ENCODE measurements at places on chromosomes 5 and 9.

GRCh38 chr5:14849516-14850294 lies 21.9 kb downstream of the ANKH start:
- DNase-seq, result no peak

- peak; percentile 13 for DNase-seq
Observed at GRCh38 chr5:140044041-140044440, 942 bp upstream of the NRG2 start.

GRCh38 chr9:135174981-135175380 lies 87.5 kb downstream of the OLFM1 start:
- DNase-seq, result no peak

DNA sequence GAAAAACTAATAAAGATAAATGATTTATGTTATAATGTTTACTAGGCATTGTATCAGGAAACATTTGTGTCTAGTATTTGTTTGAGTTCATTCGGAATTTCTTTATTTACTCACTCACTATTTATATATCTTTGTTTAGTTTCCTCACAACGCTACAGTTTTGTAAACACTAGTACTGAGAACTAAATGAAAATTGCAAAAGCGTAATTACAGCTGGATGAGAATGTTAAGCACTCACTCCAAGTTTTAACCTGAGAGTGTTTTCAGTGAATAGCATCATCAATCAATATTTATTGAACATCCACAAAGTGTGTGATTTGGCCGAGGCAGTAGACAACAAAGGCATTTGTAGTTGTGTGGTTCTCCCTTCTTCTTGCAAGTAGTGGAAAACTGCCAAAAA lies 969.6 kb upstream of the DMAC1 start:
- no peak for DNase-seq

DNA sequence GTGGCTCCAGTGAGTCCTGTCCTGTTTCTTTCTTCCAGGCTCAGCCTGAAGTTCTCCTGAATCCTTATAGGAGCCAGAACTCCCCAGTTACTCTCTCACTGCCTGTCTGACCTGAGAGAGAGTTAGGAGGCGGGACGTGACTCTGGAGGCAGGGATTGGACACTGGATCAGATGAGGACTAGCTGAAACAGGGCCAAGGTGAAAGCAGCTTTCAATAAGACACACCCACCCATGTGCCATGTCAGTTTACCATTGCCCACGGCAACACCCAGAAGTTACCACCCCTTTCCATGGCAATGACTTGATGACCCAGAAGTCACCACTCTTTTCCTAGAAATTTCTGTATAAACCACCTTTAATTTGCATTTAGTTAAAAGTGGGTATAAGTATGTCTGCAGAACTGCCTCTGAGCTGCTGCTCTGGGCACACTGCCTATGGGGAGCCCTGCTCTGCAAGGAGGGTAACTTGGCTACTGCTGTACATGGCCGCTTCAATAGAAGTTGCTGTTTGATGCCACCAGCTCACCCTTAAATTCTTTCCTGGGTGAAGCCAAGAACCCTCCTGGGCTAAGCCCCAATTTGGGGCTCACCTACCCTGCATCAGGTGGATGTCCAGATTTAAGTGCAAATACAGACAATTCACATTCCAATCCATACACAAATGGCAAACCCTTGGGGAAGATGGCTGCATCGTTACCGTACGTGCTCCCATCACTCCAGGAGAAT lies 13.7 kb downstream of the FCN2 start:
- no peak for DNase-seq

- DNase-seq, result peak; percentile 82
Observed at GRCh38 chr9:129174724-129175514, 3.1 kb downstream of the IER5L start.

- DNase-seq, result no peak
Observed at GRCh38 chr5:172282272-172283019, 1.1 kb downstream of the UBTD2 start.

- no peak for DNase-seq
Observed at GRCh38 chr5:167812871-167813270, 478.6 kb upstream of the WWC1 start.

GRCh38 chr9:21969951-21970799 lies 24.0 kb downstream of the CDKN2A start:
- peak; percentile 73 for DNase-seq

- DNase-seq, result no peak
Observed at GRCh38 chr9:110526426-110526825, 53.1 kb downstream of the SVEP1 start.

- DNase-seq, result no peak
Observed at GRCh38 chr9:5876026-5876425, 14.7 kb upstream of the MLANA start.

DNA sequence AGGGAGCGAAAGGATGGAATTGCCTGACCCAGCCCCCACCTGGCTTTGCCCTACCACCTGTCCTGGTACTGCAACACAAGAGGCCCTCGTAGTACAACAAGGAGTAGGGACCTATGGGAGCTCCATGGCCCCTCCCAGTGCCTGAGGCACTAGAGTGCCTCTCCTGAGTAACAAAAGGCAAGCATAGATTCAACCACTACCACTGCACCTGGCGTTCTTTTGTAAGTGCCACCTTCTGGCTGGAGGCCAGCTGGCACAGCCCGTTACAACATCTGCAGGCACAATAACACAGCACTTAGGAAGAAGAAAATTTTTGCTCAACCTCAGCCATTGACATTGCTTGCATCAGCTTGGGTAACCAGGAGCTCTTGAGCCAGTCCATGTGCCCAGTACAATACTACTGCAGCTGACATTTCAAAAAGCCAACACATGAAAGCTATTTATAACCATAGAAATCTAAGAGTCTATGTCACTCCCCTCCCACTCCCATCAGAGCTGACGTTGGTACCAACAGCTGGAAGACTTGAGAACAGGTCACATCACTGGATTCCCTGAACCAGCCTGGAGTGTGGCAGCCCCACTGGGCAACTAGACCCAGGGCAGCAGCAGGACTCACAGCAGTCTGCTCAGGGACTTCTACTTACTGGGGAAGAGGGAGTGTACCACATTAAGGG lies 17.7 kb upstream of the FAM174A start:
- DNase-seq, result no peak

- no peak for DNase-seq
Observed at GRCh38 chr5:140000332-140000731, 42.8 kb downstream of the NRG2 start.

DNA sequence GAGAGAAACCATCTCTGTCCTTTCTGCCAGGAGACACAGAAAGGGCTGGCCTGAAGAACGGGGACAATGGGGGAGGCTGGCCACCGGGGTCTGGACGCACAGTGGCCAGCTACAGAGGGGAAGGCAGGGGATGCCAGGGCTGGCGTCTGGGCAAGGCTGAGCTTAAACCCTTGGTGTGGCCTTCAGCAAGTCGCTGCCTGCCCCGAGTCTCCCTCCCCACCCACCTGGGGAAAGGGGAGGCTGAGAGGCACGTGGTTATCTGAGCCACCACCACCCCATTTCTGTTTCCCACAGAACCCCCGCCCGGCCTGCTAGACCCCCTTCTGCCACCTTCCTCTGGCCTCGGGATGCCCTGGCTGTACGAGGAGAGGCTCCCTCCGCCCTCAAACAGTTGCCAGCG lies 115.3 kb downstream of the VAV2 start:
- no peak for DNase-seq

GRCh38 chr5:76384705-76385104 lies 18.4 kb upstream of the IQGAP2 start:
- no peak for DNase-seq

GRCh38 chr5:33969572-33970452 lies 14.7 kb downstream of the SLC45A2 start:
- DNase-seq, result no peak

DNA sequence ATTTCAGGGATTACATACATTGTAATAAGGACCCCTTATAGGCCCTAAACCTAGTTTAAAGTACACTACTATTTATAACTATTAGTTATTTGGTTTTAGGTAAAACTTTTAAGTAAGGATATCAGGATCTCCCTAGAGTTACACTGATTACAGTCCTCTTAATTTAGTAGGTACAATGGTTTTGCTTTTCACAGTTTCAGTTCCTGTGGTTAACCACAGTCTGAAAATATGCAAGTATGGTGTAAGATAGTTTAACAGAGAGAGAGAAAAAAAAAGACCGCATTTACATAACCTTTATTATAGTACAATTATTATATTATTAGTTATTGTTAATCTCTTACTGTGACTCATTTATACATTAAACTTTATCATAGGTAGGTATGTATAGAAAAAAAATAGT lies 725.3 kb upstream of the PTPRD start:
- peak; percentile 13 for DNase-seq

DNA sequence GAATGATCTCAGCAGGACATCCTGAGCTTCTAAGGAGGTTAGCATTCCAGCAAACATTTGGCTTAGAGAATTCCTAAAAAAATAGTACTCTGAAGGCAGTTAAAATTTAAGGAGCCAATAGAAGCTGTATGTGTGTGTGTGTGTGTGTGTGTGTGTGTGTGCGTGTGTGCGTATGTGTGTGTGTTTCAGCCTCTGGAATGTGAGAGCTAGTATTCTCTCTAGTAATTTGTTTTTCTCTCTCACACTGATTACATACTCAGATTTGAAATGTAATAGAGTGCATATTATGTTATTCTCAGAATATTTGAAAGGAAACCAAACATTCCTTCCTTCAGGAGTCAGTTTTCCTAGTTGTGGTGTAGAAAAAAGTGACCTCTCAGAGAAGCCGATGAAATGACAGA lies 279.6 kb downstream of the TMEM38B start:
- DNase-seq, result no peak

DNA sequence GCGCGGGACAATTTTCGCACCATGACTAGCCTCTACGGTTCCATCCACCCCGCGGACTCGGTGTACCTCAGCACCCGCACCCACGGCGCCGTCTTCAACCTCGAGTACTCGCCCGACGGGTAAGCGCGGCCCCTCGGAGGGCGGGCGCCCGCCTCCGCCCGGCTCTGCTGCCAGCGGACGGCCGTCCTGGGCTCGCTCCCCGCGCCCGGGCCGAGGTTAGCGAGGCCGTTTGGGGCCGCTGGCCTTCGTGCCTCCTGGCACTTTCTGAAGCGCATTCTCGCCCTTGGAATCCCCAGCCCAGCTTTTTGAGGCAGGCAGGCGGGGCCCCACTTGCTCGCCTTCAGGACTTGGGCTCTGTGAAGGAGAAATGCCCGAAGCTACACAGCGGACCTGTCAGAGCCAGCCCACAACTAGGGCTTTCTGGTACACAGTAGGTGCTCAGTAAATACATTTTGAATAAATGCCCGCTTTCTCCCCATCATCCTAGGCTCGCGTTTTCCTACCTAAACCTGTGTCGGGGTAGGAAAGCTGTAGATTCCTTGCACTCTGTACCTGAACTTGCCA lies 772 bp downstream of the DCAF10 start:
- peak; percentile 86 for DNase-seq

GRCh38 chr9:129317179-129318011 lies 139.3 kb upstream of the IER5L start:
- peak; percentile 55 for DNase-seq

DNA sequence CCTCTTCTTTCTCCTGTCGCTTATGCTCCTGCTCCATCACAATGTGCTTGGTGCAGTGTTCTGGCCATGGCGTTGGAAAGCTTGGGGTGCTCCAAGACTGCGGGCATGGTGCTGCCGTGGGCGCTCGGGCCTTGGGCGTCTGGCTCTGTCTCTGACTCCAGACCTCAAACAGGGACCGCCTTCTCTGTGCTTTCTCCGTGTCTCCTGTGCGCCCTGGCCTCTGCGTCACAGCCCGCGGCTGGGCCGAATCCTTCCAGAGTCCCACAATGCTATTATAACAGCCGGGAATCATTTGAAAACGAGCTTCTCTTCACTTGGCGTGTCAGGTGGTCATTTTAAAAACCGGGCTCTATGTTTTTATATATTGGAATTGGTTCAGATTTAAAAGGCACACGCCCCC lies 32.4 kb upstream of the PUM3 start:
- DNase-seq, result no peak

DNA sequence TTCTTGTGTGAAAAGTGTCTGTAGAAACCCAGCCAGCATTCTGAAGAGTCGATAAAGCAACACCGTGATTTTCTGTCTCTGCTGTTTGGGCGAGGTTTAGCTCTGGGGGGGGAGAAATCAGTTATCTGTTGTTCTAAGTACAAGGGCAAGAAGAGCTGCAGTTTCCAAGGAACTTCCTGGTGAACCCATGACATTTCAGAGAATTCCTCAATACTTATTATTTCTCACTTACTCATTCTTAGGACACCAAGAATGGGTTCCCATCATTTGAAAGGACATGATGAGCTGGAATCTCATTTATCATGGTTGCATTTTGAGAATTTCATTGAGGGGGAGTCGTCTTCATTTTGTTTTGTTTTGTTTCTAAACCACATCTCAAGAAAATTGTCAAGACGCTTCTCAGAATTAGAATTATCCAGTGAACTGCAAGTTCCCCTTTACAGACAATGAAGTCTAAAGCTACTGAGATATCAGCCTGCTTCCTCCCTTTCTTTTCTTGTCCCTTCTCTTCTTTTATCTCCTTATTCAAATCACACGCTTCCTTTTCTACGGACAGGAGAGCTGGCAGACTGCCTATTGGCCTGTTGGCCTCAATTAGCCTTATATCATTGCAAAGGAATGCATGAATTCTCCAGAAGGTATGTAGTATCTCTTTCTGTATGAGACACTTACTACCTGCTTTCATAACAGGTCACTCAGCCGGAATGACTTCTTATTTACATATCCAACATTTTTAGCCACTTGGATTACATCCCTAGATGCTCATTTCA lies 53.7 kb downstream of the ZNF462 start:
- no peak for DNase-seq

GRCh38 chr5:77186652-77187370 lies 23.7 kb upstream of the PDE8B start:
- no peak for DNase-seq

GRCh38 chr9:111035543-111036428 lies 2.5 kb downstream of the LPAR1 start:
- no peak for DNase-seq

DNA sequence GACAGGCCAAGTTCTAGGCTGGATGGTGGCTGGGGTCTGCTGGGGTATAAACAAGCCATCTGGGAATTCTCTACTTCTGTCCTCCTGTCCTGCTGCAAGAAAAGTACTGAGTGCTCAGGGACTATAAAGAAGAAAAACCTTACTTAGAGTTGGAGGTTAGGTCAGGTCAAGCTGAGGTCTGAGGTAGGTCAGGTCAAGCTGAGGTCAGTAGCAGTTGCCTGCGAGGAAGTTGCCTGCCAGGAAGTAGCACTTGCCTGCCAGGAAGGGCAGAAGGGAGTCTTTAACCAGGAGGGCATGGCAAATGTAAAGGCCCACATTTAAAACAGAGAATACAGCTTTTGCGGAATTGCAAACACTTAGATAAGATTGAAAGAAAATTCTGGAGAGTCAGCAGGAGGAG lies 51.3 kb upstream of the PRLR start:
- DNase-seq, result no peak

DNA sequence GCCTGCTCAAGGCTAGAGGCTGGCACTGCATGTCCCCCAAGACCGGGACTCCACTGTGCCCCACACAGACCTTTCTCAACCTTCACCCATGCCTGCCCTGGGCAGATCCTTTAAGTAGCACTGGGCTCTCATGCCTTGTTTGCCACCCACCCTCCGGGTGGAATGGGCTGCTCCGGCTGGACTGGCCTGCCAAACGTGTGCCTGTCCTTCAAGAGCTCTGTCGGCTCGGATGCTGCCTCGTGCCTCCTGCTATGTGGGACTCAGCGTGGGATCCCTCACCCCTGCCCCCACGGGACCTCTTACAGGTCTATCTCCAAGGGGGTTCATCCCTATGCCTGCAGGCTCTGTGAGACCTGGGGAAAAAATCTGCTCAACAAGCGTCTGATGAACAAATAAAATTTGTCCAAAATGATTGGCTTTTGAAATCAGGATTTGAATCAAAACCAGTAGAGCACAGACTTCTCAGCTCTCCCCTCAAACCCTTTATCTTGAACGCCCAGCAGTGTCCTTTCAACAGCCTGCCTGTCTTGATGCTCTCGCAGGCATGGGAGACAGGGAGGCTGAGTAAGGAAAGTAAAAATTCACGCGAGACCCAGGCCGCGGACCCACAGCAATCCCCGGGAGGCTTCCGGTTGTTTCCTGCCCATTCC lies 56.3 kb downstream of the CRB2 start:
- DNase-seq, result no peak
